Left kidney (tissue), 8 donors: ENCODE measurements at places on chromosomes 2 and 18. TPM values are rescaled to one million over a fixed set of nuclear protein-coding genes. Genes with fewer than 3 reads are reported as not detected.

DNA sequence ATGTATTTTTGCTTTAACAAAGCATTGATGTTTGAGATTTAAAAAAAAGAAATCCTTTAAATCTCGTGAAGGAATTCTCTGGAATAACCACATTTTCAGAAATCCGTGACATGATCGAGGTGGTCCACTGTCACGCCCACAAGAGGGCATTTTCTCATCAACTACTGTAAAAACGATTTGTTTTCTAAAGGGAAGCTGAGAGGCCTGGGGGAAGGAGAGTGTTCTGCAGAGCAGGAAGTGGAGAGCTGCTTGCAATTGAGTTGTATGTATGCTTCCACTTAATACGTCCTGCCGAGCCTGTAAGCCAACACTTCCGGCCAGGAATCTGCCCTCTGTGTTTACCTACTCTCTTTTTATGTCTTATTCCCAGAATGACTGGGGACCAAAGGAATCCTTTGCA is 19.4 kb downstream of the KLHL29 start:
- peak; percentile 73 for DNase-seq

- DNase-seq, result no peak
These were observed 498.9 kb upstream of the NETO1 start for GRCh38 chr18:73366713-73367112.

DNA sequence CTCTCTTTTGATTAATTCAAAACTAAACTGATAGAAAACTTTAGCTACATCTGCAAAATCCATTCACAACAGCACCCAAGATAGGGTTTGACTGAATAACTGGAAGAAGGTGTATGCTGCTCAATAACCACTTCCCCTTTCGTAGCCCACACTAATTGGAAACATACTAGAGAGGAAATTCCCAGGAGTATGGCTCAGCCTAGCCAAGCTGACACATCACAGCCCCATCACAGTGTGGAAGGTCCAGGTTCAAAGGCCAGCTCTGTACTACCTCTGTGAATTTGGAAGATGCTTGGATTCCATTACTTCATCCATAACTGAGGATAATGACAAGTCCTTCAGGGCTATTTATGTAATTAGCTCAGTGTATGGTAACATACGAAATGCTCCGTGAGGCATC is 185.4 kb downstream of the FBXO15 start:
- no peak for DNase-seq

DNA sequence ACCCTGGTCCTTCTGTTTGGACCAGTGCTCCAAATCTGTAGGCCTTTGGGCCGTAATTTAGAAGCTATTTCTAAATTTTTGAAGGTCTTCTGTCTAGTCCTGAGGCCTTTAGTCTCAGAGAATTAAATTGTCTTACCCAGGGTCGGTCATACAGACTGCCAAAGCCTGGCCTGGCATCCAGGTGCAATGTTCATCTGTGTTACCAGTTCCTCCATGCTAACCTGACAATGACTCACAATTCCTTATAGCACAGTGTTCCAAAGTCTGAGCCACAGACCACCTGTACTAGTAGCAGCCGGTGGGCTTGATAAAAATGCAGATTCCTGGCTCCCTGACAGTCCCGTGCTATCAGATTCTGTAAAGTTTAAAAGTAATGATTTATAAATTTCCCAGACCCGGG is 77.7 kb upstream of the MAP4K3 start:
- no peak for DNase-seq

DNA sequence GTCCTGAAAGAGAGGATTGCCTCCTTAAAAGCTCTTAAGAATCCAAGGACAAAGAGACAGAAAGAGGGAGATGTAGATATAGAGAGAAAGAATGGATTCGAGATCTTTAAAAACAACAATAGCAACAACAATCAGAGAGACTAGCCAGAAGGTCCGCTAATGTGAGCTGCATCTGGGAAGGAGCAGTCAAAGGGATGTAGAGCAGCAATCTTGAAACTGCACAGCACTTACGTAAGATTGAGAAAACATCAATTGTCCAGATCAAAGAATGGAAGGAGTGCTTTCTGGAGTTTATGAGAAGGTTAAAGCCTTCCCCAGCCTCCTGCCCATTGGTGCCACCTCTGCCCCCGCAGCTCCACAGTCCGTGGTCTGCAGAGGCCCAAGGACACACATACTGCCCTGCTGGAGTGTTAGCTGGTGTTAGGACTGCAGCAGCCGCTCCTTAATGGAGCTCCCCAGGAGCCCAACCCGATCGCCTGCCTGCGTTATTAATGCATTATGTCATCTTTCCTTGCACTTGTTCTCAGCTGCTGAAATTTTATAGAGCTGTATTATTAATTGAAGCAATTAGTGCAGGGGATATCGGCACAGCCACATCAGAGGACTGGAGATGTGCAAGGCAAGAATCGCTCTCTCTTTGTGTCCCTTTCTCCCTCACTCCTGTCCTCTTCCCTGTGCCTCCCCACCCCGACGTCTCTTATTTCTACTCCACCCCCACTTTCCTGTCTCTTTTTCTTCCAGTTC is 94.2 kb upstream of the STPG4 start:
- no peak for DNase-seq

DNA sequence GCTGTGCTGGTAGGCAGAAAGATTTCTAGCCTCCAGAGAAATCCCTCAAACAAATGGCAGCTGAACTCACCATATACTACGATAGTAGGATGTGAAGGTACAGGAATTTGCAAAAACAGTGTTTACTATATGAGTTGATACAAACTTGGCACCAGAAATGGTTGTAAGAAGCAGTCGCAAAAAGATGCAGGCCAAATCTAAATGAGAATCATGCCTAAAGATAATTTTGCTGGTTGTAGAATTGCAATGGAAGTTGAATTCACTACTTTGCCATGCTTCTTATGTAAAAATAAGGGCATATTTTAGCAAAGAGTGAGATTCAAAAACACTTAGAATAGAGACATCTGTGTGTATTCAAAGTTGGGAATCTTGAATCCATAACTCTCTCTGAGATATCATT is 924.7 kb downstream of the SUCLG1 start:
- no peak for DNase-seq

DNA sequence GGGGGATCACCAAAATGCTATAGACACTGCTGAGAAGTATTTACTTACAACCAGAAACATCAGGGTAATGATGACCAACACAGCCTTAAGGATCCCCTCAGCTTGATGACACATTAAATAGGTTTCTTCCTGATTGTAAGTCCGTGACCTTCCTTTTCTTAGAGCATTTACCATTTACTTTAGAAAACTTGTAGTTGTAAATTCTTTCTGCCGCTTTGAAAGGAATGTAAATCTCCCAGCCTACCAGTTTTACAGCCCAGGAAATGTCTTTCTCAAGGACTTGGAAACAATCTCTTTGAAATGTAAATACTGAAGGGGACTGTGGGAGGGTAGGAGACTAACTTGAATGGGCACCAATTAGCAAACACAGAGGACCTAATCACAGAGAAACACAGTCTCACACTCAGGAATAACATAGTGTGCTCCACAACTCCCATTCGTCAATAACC is 278.6 kb downstream of the DSC3 start:
- peak; percentile 50 for DNase-seq

DNA sequence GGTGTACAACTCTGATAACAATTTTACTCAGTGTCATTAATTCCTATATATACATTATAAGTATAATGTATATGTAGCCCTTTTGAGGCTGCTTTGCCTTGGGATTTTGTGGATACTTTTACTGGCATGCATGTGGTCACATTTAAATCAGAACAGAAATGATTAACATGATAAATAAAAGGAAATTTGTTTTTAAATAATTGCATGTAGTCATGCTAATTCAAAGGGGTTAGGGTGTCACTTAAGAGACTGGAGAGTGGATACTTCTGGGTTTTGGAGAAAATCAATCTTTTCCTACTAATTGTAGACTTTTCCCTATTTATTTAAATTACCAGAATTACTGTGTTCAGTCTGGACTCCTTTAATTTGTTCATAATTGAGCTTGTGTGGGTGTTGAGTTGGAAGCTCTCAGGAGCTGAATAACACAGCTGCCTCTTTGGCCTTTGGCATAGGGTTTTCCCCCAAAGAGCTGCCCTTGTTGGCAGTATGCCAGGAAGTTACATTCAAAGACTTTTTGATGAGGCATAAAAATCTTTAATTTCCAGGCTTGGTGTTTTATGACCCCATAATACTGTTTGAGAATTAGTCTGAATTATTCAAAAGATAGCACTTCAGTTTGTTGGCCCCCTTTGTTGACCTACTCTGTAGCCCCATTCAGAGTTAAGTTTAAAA is 484.7 kb upstream of the NRP2 start:
- no peak for DNase-seq

DNA sequence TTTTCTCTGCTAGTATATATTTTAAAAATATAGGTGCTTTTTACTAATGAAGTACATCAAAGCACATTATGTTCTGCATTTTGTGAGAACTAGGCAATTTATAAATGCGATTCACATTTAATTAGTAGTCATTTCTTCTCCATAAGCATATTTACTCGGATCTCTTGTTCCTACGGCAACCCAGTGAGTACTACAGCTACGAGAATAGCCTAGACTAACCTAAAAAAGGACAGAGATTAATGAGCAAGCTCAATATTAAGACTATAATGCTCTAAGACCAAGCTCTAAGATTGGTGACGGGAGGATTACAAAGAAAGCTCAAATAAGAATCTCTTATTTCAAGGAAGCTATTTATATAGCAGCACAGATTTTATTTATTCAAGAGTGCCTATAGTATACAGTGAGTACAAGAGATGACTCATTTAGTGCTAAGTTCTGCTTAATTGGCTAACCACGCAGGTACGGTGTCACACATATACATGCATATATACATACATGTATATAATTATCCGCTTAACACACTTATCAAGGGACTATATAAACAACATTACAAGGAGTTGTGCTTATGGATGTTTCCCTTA is 364.7 kb downstream of the GPD2 start:
- no peak for DNase-seq

DNA sequence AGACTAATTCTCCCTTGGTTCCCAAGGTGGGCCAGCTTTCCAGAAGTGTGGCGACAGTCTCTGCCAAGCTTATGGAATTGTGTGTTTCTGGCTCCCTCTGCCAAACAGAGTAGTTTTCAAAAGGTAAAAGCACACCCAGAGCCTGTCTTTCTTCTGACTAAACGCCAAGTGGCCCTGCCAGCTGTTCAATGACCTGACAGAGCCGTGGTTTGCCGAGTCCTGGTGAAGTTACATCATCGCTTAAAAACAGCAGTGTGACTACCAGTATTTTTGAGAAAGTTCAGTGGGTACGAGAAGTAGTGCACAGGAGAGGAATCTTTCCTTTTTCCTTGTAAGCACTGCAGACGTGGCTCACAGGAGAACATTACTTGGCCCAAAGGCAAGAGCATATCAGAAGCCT is 1.9 kb downstream of the PER2 start:
- DNase-seq, result no peak

GRCh38 chr2:154231021-154231420 is 359.3 kb downstream of the GALNT13 start:
- no peak for DNase-seq

- no peak for DNase-seq
These were observed 26.2 kb upstream of the ARHGEF4 start for GRCh38 chr2:130810490-130810889.

GRCh38 chr18:39191931-39192330 is 1626.3 kb upstream of the CELF4 start:
- no peak for DNase-seq

DNA sequence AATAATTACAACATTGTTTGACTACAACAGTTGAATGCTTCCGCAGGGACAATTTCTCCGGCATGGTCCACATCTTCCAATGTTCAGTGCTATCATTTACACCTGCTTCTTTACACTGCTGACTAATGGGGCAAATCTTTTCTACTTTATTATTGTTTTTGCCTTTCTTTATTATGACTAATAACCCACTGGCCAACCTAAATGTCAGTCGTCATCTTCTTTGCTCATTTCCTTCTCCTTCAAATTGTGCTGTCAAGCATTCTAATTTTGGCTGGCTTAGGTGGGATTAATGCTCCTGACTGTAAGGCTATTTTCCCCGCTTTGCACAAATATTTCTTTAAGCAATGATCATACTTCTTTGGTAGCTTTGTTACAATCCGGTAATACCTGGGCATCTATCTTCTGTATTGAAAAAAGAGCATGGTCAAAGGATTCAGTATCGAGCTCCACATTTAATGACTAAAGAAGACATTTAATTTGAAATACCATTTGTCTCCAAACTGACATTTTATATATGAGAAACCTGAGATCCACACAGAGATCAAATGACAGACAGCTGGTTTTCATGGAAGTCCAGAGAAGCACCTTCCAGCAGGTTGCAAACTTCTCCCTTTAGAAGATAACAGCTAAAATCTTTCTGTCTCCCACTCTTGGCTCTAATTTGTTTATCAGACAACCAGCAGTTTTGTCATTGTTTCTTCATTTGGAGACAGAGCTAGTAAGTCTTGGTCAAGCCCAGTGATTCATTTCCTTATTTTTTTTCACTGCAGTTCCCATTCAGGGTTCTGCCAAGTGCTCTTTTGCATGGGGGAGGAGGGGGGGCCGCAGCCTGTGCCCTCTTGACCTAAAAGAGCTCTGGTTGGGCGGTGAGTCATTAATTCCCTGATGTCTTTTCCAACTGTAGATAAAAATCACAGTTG is 132.9 kb downstream of the SOCS6 start:
- peak; percentile 42 for DNase-seq

- no peak for DNase-seq
These were observed 20.2 kb downstream of the PRKAG3 start for GRCh38 chr2:218811382-218811781.

Gene GALNT13
- polyA plus RNA-seq, result 2.8 TPM

Gene RGPD4
- polyA plus RNA-seq, result 0.03 TPM

Gene C18orf32
- 23.8 TPM for polyA plus RNA-seq

Gene VIL1
- 23.3 TPM for polyA plus RNA-seq

Gene IL36G
- polyA plus RNA-seq, result 0.67 TPM

Gene CAPN14
- polyA plus RNA-seq, result 0.13 TPM

Gene SETBP1
- polyA plus RNA-seq, result 35.3 TPM

Gene CIB4
- polyA plus RNA-seq, result 0.48 TPM
